ENCODE measurements at places on chromosomes 16 and 17. TPM values are rescaled to one million over a fixed set of nuclear protein-coding genes. Genes with fewer than 3 reads are reported as not detected.

KRTAP4-3 gene
- total RNA-seq = not detected

CMTM2 gene
- total RNA-seq = not detected

KRTAP4-9 gene
- not detected for total RNA-seq

DRC3 gene
- total RNA-seq = 1.3 TPM

TBC1D3D gene
- 0.47 TPM for total RNA-seq

CTRB1 gene
- not detected for total RNA-seq

KRT34 gene
- total RNA-seq = not detected

TMC5 gene
- total RNA-seq = not detected

NCOR1 gene
- 81.7 TPM for total RNA-seq
